ENCODE measurements at places on chromosomes 5 and 9. TPM values are rescaled to one million over a fixed set of nuclear protein-coding genes. Genes with fewer than 3 reads are reported as not detected.

LCNL1 gene
- total RNA-seq = 0.33 TPM

FOXD4L3 gene
- not detected for total RNA-seq

CDKN2A gene
- total RNA-seq = 19.3 TPM

KYAT1 gene
- total RNA-seq = 14.9 TPM

DNA sequence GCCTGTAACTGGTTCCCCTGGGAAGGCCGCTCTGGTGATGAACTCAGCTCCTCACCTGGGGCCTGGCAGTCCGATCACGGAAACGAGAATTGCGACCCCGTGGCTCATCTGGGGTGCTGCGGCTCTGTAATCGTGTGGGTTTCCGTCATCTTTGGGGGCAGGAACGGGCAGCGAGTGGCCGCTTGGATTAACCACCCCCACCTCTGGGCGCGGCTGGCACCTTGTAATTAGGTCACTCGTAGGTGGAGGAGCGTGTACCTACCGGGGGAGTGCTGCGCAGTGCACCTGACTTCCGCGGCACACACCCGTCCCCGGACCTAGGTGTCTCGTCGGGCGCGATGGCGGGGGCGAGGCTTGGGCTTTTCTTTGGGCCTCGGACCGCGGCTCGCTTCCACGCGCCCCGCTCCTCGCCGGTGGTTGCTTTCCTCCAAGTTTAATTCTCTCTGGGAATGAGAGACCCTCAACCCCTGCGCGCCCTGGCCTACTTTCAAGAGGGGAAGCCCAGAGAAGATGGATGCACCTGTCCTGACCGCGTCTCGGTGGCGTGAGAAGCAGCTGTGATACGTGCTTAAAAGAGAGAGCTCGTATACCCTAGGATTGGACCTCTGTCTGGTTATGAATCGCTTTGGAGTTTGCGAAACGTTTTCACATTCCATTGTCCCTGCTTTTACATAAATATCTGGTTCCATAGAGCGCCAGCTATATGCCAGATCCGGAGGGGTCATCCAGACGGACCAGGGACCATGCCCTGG, 744 bp upstream of the PPP2CA start:
- peaks cover 14% of the 10 kb centered on the region for H3K36me3 ChIP-seq
- no peaks in the 10 kb centered on the region for H3K27me3 ChIP-seq
- no peak for DNase-seq

DNA sequence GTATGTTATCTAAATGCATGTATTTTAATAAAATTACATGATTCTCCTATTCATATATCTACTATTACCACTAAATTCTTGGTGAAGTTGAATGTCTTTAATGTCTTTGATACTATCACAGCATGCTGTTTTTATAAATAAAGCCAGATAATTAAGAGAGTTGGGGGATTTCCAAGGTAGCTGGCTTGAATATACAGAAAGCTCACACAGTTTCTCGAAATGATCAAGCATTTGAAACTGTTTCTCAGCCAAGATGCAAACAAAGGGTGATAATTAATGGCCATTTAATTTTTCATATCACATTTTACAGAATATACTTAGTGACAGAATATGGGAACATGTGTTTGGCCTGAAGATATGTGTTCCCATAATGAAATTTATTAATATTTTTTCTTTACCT, 145.6 kb upstream of the CDH12 start:
- H3K4me1 ChIP-seq = no peaks in the 10 kb centered on the region
- no peak overlapping the region for H3K27ac ChIP-seq
- no peak overlapping the region for H3K4me3 ChIP-seq
- no peaks in the 10 kb centered on the region for H3K36me3 ChIP-seq
- no peak for DNase-seq
- H3K27me3 ChIP-seq = no peaks in the 10 kb centered on the region

DNA sequence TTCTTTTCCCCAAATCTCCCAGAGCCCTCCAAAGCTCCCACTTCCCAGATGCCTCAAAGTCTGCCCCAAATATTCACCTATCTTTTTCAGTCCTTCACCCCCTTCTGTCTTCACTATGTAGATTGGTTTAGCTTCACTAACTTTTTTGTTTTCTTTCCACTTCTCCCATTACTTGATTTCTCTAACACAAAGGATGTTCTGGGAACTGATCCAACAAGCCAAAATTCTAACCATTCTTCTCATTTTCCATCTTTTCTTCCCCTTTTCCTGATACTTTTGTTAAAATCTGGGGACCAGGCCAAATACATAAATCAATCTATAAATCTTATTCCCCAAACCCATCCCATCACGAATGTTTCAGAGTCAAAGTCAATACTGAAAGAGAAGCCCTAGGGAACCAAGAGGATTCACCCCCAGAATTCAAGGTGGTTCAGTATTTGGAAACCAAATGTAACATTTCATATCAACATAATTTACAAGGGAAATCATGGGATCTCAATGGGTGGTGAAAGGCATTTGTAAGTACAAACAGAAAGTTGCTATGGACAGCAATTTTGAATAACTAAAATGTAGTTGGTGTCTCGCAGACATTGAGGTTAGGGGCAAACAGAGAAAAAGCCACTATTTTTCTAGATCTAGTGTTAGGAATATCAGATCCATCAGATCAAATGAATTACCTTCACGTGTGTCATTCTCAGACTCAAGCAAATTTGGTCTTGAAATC, 35.3 kb downstream of the APTX start:
- H3K27me3 ChIP-seq = no peaks in the 10 kb centered on the region
- no peaks in the 10 kb centered on the region for H3K4me1 ChIP-seq
- no peak for DNase-seq
- no peak overlapping the region for H3K27ac ChIP-seq

DNA sequence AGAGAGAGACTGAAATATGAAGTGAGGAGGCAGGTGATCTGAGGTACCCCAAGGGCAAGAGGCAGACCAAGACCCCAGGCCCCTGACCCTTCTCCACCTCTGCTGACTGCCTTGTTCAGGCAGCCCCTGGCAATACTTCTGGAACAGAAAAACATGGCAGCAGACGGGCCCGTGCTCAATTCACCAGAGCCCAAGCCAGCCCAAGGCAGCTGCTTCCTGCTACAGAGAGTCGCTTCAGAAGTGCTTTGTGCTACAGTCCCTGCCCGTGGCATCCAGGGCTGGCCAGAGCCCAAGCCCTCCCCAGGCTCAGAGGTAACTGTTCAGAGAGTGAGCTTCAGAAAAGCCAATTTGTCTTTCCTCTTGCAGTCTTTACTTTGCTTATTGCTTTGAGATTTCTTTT, 151.4 kb upstream of the FSTL4 start:
- H3K4me1 ChIP-seq = no peaks in the 10 kb centered on the region
- H3K4me3 ChIP-seq = no peak overlapping the region
- peaks cover 21% of the 10 kb centered on the region for H3K27me3 ChIP-seq
- H3K36me3 ChIP-seq = no peaks in the 10 kb centered on the region
- no peak overlapping the region for H3K27ac ChIP-seq
- no peak for DNase-seq

DNA sequence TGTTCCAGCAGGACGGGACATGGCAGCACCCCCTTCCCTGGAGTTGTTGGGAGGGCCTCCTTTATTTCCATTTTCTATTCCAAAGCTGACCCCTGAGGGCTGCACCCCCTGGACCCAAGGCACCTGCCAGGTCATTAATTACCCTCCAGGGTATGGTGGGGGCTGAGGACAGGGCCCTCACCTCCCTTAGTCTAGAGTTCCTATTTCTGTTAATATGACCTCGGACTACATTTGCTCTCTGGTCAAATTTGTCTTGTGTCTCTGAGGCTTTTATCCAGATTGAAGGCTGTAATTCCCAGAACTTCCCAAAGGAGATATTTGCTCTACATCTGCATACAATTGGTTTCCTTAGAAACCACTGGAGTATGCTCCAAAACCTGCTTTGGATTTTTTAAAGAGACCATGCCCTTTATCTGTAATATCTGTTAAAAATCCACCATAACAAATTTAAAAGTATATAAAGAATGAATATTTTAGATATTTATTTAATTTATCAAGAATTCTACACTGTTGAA, 16.8 kb downstream of the PHF2 start:
- peaks cover 18% of the 10 kb centered on the region for H3K4me1 ChIP-seq
- DNase-seq = no peak
- no peaks in the 10 kb centered on the region for H3K27me3 ChIP-seq

GRCh38 chr5:5347442-5347841, 75.0 kb upstream of the ICE1 start:
- peaks cover 8% of the 10 kb centered on the region for H3K4me1 ChIP-seq
- no peak for DNase-seq
- H3K27me3 ChIP-seq = peaks cover 3% of the 10 kb centered on the region

GRCh38 chr5:104859437-104859836, 1296.8 kb upstream of the NUDT12 start:
- H3K4me1 ChIP-seq = no peaks in the 10 kb centered on the region
- no peak for DNase-seq
- H3K27ac ChIP-seq = no peak overlapping the region
- H3K27me3 ChIP-seq = no peaks in the 10 kb centered on the region
- H3K36me3 ChIP-seq = no peaks in the 10 kb centered on the region
- no peak overlapping the region for H3K4me3 ChIP-seq

DNA sequence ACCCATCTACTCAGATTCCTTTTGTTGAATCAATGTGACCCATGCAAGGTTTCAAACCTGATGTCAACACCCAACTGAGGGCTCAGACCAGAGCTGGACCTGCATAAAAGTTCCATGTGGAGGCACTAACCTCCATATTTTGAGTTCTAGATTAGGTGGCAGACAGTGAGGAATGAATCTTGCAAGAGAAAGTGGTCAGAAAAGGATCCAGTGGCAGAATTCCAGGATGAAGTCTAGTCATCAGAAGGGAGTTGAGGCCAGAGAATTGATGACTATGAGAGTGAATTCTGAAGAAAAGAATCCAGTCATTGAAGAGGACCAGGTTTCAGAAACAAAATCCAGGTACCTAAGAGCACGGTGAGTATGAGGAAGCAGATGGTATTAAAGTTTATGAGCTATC, 205.1 kb upstream of the RGMB start:
- H3K27ac ChIP-seq = no peak overlapping the region
- no peaks in the 10 kb centered on the region for H3K4me1 ChIP-seq
- H3K27me3 ChIP-seq = no peaks in the 10 kb centered on the region
- no peak for DNase-seq
- H3K36me3 ChIP-seq = no peaks in the 10 kb centered on the region

All from activated naive CD8-positive, alpha-beta T cell treated with anti-CD3 and anti-CD28 coated beads, Interleukin-2, amount 10 ng/mL, durations not matched to agents 7 days and 5 days (primary cell).